ENCODE measurements at places on chromosomes 5 and 9. TPM values are rescaled to one million over a fixed set of nuclear protein-coding genes. Genes with fewer than 3 reads are reported as not detected.

DNA sequence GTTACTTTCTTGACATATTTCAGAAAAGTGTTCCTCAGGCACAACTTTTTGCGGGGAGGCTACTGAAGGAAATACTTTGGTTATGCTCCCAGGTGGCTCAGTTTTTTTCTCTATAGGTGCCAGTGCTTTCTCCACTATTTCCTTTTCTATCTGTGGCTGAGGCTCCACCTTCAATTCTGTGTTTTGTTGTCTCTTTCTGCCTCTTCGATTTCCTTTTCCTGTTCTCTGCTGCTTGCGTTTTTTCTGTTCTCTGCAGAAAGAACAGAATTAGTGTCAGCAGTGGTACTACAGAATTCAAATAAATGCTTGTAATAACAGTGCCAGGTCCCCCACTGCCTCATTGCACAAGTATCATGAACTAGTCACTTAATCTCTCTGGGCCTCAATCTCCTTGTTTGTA lies 7.0 kb downstream of the HEMGN start:
- no peak for DNase-seq

GRCh38 chr9:21890696-21891095 lies 88.3 kb downstream of the MTAP start:
- no peak for DNase-seq

The SLC46A2 gene
- not detected for total RNA-seq

The THBS4 gene
- 1.5 TPM for total RNA-seq

DNA sequence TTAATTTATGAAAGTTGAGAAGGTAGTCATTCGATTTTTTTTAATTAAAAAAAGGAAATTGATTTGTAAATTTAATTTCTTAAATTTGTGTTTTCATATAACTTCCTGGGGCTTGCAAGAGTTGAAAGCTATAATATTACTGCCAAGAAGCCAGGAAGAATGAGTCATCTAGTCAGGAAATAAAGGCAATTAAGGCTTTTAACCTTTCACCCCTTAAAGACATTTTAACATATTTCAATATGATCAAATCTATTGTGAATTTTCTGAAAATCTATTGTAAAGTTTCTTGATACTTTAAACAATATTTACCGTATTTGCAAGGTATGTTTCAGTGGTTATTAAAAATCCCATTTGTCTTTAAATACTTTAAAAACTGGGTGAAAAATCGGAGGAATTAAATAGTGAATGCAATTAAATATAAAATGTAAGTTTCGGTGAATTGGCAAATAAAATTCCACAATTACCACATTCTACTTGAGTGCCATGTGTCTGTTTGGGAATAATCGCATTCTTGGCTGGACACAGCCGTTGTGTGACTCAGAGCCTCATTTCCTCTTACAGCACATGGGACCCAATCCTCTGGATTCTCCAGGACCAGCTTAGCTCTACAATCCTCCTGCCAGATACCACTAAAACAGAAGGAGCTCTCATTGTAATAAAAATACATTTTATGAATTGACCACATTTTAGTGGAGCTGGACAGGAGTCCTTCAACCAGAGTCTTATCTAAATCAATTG lies 310.7 kb downstream of the HCN1 start:
- peak; percentile 0 for DNase-seq

The ARSI gene
- 2.1 TPM for total RNA-seq

The QRFP gene
- not detected for total RNA-seq

DNA sequence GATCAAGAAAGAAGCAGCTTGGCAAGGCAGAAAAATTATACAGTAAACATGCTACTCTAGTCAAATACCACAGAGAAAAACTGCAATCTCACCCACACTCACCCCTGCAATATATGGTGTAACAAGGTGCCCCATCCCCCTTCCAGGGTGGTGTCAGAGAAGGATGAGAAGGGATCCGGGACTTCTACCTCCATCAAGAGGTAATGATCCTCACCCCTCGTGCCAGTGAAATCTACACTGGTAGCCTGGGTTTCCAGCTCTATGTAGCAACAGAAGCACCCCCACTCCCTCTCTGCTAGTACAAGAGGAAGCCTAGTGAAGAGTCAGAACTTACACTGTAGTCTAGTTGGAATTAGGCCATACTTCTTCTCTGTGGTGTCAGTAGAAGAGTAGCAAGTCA lies 18.9 kb downstream of the SLCO4C1 start:
- no peak for DNase-seq

DNA sequence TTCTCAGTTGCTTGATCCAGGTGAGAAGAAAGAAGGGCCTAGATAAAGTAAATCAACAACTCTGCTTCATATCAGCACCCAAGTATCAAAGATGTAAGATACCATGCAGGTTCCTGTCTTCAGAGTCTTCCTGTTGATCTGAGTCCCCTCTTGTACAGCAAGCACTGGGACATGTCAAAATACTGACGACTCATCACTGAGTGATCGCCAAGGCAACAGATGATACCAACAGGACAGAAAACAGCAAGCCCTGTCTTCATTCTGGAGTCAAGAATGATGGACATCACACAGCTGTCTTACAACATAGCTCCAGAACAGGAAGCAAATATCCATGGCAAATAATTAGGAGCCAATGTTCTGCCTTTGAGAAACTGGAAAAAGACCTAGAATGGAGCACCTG lies 83.7 kb downstream of the TARS1 start:
- DNase-seq, result no peak

- no peak for DNase-seq
Measured at GRCh38 chr5:77181173-77181572, 29.3 kb upstream of the PDE8B start.

DNA sequence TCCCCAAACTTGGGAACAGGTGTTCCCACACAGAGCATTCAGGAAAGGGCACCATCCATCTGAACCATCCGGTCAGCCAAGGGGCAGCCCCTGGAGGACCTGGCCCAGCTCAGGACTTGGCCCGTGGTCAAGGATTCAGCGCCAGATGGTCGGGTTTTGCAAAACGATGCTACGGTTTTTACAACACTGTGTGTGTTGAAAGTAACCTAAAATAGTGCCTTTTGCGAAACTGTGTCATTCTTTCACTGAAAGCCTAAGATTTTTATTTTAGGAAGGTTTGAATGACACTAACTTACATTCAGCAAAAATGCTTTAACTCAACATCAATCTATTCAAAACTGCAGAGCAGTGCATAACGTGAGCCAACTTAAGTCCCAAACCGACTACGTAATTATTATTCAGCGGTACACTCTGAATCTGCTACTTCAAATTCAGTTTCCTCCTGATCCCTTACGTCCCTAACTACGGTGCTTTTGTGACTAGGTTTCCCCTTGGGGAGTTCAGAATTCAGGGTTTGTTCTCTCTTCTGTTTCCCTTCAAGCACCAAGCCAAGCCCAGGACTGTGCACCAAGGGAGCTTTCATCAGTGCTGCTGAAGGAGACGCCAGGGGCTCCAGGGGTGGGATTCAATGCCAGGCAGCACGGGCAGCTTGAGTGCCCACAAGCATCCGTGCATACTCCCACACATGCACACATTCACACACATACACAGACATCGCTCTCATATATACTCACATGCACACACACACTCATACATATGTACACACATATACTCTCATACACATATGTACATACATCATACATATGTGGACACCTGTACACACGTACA lies 25.8 kb downstream of the LPCAT1 start:
- peak; percentile 27 for DNase-seq

The PDLIM4 gene
- 37.3 TPM for total RNA-seq

- DNase-seq, result no peak
Measured at GRCh38 chr9:137649553-137649952, 30.7 kb downstream of the EHMT1 start.

DNA sequence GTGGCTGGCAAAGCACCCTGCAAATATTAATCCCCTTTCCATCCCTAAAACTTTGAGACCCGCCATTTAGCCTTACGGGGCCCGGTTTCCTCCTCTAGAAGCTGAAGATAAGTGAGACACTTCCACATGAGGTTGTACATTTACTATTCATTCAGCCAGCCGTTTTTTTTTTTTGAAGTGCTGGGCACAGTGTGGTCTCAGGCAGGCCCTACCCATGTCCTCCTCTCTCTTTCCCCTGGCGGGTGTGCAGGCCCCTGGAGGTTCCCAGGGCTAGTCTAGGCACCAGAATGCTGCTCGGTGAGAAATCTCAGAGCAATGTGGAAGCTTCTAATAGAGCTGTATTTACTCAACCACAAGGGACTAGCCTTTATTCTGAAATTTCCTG lies 107.4 kb upstream of the LARP1 start:
- DNase-seq, result no peak

DNA sequence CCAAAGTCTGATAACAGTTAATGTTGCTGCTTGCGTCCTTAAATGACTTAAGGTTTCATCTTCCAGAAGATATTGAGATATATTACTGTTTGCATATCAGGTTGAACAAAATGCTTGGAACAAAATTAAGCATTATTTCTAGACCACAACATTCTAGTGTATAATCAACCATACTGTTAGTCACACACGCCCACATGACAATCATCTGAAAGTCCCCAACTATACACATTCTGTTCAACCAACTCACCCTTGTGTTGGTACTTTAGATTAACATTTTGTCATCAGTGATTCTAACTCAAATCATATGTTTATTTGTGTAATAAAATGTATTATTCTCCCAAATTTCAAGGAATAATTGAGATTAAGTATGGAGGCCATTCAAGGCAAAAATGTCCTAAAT lies 47.3 kb downstream of the LURAP1L start:
- DNase-seq, result peak; percentile 32

The PCDHGA12 gene
- total RNA-seq, result 39.7 TPM

DNA sequence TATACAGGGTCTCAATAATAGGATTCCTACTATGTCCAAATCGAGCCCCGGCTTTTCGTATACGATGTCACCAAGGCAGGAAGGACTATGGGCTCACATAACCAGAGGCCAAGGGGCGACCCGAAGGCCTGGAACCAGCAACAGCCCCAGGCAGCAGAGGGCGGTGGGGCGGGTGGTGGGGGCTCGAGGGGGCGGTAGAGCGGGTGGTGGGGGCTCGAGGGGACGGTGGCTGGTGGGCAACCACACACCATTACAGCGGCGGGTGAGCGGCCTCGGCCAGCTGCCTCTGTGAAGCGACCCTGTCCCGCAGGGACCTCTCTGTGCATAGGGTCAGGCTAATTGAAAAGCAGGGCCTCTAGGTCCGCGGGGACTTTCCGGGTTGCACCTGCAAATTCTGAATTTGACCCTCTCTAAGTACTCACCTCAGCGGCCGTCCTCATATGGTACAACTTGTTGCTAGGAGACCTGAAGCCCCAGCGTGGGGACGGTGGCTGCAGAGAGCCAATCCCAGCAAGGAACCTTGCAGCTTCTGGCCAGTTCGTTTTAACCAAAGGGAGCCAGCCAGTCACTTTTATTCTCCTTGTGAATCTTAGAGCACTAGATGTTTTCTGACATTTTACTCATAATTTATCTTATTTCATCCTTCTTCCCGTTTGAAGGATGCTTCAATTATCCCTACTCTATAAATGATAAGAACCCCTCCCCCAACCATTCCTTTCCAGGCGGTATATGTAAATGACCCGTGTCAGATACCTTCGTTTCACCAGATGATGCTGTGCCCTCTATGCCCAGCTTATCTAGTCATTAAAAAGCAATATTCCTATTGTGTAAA lies at the start of gene NME5:
NME5 (minus strand) TSS at position 480 of the 832 bp plus-strand sequence. CDS start 648 bp downstream, outside the sequence.
- DNase-seq, result peak; percentile 49

The HAND1 gene
- not detected for total RNA-seq

GRCh38 chr9:94553029-94553938 lies 1.6 kb upstream of the PCAT7 start:
- no peak for DNase-seq

DNA sequence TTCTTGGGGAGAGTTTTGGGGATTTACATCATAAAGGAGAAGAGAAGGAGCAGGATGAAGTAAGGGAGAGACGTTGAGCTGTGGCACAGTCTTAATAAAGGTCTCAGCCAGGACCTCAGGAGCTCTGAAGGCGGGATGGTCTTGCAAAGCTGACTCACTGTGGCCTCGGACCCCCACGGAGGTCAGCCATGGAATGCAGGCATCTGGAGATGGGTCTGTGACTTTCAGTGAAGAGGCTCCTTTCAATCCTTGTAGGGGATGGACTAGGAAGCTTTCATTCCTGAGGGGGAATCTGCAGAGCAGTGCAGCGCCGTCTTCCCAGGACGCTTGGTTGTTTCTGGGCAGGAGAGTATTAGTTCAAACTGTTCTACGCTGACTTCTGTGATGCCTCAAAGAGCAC lies 65.7 kb upstream of the BASP1 start:
- no peak for DNase-seq

GRCh38 chr5:149475777-149476176 lies 75.5 kb downstream of the CSNK1A1 start:
- DNase-seq, result no peak

The PPP3R2 gene
- total RNA-seq, result not detected

The FAM200C gene
- total RNA-seq, result 5.5 TPM

DNA sequence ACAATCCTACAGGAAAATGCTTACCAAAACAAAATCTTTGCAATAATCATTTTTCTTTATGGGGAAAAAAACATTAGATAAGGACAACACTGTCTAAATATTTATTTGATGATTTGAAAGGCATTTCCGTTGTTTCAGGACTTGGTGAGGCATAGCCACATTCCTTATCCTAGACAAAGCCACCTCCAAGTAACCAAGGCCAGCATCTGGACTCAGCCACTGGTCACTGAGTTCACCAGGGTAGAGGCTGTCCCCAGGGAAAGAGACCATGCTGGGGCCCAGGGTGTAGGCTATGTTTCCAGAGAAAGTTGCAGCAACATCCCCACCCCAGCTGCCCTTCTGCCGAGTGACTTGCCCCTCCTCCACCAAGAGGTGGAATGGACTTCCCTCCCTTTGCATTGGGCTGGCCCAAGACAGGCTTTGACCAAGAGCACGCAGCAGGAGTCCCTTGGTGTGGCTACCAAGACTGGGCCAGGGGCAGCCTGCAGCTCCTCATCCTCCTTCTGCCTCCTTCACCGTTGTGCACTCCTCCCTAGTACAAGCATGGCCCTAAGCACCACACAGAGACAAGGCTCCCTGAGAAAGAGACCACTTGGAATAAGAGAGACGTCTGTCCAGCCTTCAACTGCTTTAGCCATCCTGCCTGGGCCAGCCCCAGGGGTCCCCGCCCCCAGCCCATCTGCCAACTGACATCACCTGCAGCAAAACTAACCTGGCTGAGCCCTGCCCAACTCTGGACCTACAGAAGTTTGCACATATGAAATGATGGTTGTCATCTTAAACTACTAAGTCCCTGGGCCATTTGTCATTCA lies 68.1 kb upstream of the SPIN1 start:
- DNase-seq, result no peak

GRCh38 chr5:103393101-103393754 lies 134.7 kb downstream of the MACIR start:
- peak; percentile 44 for DNase-seq

The SIT1 gene
- total RNA-seq, result 1.6 TPM

DNA sequence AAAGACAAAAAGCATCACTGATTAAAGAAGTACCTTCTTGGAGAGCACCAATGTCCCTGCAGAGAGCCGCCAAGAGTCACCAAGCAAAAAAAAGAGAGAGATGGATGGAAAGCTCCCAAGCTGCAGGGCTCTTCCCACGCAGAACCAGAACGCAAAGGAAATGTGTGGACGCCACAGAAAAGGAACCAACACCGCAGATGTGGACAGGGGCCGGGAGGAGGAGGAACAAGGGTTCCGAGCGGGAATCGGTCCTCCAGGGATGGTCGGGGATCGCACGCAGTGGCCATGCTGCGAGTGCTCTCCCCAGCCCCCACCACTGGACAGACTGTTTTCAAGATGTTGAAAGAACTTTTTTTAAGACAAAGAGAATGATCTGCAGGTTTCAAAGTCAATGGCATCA lies 40.2 kb upstream of the ZNF354A start:
- no peak for DNase-seq

The MYMK gene
- total RNA-seq, result not detected

GRCh38 chr5:43232943-43233833 lies 41.2 kb downstream of the NIM1K start:
- no peak for DNase-seq

GRCh38 chr9:120841930-120842684 lies 615 bp downstream of the PSMD5 start:
- peak; percentile 8 for DNase-seq

- DNase-seq, result peak; percentile 58
Measured at GRCh38 chr5:55675119-55675518, 37.0 kb downstream of the SLC38A9 start.
